ENCODE measurements at places on chromosomes 4 and X.
A peak's percentile ranks its signal among the peaks of the same experiment; 100 is the strongest.

DNA sequence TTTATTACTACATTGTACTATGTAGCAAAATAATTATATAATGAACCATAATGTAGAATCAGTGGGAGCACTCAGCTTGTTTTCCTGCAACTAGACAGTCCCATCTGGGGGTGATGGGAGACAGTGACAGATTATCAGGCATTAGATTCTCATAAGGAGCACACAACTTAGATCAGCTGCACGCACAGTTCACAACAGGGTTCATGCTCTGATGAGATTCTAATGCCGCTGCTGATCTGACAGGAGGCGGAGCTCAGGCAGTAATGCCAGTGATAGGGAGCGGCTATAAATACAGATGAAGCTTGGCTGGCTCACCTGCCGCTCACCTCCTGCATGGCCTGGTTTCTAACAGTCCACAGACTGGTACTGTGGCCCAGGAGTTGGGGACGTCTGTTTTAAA lies 199.2 kb downstream of the MAB21L2 start:
- no peak for DNase-seq

DNA sequence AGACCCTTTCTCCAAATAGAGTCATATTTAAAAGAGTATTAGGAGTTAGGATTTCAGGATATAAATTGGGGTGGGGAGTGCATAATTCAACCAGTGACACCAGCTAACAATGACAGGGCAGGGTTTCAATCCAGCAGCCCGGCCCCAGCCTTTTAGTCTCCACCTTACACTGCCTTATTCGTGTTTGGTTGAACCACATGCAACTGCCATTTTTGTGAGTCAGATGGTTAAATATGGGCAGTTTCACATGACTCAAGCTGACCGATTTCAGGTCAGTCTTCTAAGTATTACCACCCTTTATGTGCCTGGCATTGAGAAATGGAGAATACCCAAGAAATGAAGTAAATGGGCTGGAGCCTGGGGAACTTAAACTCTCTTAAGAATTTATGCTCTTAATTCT lies 102.8 kb downstream of the STOX2 start:
- no peak for DNase-seq

- DNase-seq: no peak
These were observed 35.1 kb upstream of the TAPT1 start for GRCh38 chr4:16261313-16261878.

GRCh38 chr4:138871555-138871875 lies 144.1 kb upstream of the NOCT start:
- no peak for DNase-seq

GRCh38 chr4:64883087-64883807 lies 474.0 kb upstream of the TECRL start:
- peak; percentile 6 for DNase-seq

DNA sequence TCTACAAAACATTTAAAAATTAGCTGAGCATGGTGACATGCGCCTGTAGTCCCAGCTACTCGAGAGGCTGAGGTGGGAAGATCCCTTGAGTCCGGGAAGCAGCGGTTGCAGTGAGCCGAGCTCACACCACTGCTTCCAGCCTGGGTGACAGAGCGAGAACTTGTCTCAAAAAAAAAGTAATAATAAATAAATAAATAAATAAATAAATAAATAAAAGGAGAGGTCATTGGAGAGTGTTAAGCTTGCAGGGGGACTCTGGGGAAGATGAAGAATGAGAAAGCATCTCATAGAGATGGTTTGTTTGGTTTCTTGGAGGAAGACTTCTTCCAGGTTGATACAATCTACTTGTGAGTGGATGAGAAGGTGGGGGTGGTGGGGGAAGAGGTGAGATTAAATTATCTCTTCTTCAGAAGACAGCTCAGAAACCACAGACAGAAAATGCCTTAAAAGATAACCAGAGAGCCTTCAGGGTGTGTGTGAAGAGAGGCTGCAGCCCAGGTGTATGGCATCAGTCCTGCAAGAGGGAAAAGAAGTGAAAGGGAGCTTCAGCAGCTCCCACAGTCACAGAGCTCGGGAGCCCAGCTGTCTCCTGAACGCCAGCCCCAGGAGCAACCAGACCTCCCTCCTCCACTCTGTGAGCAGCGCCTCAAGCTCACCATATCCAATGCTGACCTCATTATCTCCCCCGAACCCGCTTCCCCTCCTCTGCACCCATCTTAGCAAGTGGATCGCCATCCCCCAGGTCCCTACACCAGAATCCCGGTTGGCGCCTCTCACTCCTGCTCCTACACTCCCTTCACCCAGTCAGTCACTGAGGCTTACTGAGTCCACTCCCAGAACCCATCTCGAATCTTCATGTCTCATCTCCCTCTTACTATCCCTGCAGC lies 48.2 kb downstream of the RBM47 start:
- no peak for DNase-seq

- DNase-seq: no peak
These were observed 225.1 kb upstream of the GALNTL6 start for GRCh38 chr4:171588051-171588545.

GRCh38 chr4:89538171-89538570 lies 230.6 kb upstream of the GPRIN3 start:
- DNase-seq: no peak

GRCh38 chr4:83171436-83172039 lies 57.0 kb upstream of the PLAC8 start:
- DNase-seq: no peak

DNA sequence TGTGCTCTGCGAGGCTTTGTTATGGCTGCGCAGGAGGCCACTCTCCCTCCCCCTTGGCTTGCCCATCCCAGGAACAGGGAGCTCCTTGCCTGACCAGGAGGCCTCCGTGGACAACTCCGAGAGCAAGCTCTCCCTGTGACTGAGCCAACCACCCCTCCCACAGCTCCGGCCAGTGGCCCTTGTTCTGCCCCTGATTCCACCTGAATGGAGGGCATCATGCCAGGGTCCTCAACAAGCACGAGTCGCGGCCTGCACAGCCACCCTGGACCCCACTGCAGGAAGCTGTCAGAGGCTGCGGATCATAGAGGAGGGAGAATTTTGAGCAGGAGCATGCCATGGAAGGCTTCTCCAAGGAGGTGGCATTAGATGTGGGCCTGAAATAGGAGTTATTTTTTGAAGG lies 44.8 kb upstream of the GRPEL1 start:
- DNase-seq: no peak

DNA sequence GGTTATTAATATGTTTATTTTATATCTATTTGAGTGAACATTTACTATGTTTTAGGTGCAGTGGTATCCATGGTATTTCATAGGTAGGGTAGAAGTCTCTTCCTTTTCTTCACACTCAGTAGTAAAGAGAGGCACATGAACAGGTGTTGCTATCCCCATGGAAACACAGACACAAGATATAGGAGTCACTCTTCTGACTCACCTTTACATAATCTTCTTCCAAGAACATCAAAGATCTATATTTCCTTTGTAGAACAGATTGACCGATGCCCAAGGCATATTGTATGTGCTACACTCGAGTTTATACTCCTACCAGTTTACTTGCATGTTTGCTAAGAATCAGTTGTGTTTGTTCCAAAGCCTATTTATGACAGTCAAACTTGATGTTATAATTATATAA lies 1997.4 kb downstream of the C4orf33 start:
- no peak for DNase-seq

- no peak for DNase-seq
These were observed 58.6 kb downstream of the ELOVL6 start for GRCh38 chr4:110139815-110140214.

GRCh38 chrX:137195991-137196390 lies 162.2 kb upstream of the GPR101 start:
- DNase-seq: no peak

All from LoVo (cell line).